Thoracic aorta (tissue), 2 donors: ENCODE measurements at places on chromosomes 2 and 18.

DNA sequence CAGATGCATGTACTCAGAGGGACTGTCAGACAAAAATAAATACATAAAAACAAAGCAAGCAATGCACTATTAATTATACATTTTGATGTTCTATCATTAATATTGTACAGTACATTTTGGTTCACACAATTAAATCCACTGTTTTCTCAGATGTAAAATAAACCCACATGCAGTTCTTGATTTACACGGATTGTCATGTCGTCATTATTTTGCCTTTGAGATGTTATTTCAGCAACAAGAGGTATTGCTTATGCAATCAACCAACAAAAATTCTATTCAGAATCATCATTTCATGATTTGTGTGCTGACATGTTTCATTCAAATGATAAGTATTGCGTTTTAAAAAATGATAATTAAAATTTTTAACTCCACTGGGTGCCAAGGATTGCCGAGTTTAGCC is 79.2 kb downstream of the TSHZ1 start:
- H3K4me3 ChIP-seq: no peak overlapping the region
- H3K27me3 ChIP-seq: no peaks in the 10 kb centered on the region
- no peaks in the 10 kb centered on the region for H3K4me1 ChIP-seq
- DNase-seq: no peak

DNA sequence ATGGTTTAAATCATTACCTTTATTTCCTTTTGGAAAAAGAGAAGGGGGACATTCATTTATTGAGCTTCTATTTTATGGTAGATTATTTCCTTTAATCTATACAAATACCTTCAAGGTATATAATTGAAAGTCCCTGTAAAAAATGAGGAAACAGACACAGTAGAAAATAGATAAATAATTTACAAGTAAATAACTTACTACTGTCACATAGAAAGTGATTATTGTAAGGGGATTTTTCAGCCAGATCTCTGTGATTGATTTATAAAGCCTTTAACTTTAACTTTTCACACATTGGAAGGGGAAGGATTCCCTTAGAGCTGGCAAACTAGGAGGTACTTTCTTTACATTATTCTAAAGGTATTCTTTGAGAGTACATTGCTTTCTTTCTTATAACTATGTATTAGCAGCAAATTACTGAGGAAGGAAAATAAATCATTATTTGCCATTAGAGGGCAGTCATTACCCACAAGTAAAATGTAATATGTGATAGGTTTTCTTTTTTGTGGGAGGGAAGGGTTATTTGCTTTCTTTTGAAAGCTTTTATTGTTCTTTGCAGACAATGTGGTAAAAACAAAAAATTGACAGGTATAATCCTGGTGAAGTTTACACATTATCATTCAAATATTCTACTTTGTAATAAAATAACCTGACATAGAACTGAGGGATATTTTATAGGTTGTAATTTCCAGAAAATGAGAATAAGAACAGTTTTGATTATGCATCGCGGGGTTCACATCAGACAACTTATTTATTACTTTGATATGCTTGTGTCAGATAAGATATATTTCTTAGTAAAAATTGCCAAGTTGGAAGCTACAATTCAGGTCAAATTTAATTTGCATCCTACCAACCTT is 24.8 kb upstream of the RPE start:
- no peak overlapping the region for H3K4me3 ChIP-seq
- H3K27ac ChIP-seq: no peak overlapping the region
- H3K36me3 ChIP-seq: no peaks in the 10 kb centered on the region
- no peaks in the 10 kb centered on the region for H3K4me1 ChIP-seq
- DNase-seq: no peak
- no peaks in the 10 kb centered on the region for H3K27me3 ChIP-seq

- H3K4me1 ChIP-seq: no peaks in the 10 kb centered on the region
- no peaks in the 10 kb centered on the region for H3K27me3 ChIP-seq
- no peak overlapping the region for H3K27ac ChIP-seq
- no peaks in the 10 kb centered on the region for H3K36me3 ChIP-seq
- DNase-seq: no peak
- H3K4me3 ChIP-seq: no peak overlapping the region
Measured at GRCh38 chr2:190563109-190563508, 28.6 kb upstream of the NEMP2 start.

- no peak for DNase-seq
- H3K4me1 ChIP-seq: no peaks in the 10 kb centered on the region
- no peak overlapping the region for H3K27ac ChIP-seq
- no peaks in the 10 kb centered on the region for H3K36me3 ChIP-seq
Measured at GRCh38 chr18:25057491-25058050, 294.4 kb downstream of the ZNF521 start.

- H3K4me1 ChIP-seq: peaks cover 12% of the 10 kb centered on the region
- H3K27me3 ChIP-seq: no peaks in the 10 kb centered on the region
- H3K36me3 ChIP-seq: no peaks in the 10 kb centered on the region
- DNase-seq: peak; percentile 17
- peak overlapping the region; percentile 78 for H3K27ac ChIP-seq
Measured at GRCh38 chr2:144332356-144333142, 187.4 kb downstream of the ZEB2 start.

GRCh38 chr18:55421308-55421614 is 166.7 kb downstream of the TCF4 start:
- no peaks in the 10 kb centered on the region for H3K4me1 ChIP-seq
- H3K4me3 ChIP-seq: peak overlapping the region; percentile 65
- no peaks in the 10 kb centered on the region for H3K27me3 ChIP-seq
- no peak for DNase-seq
